ENCODE measurements at places on chromosomes 3 and 15.

DNA sequence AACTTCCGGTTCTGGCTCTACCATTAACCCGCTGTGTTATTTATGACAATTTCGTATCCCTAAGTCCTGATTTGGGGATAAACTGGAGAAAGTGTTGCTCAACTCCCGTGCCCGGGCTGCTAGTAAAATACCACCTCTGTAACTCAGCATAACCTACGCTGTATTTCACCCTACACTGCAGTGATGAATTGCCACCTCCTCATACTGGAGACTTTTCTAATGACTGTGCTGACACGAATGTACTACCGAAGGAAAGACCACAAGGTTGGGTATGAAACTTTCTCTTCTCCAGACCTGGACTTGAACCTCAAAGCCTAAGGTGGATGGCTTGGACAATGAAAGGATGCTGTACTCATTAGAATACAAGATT lies 16.5 kb downstream of the SLC51A start:
- DNase-seq = no peak

GRCh38 chr15:32679298-32679690 lies 37.8 kb downstream of the SCG5 start:
- no peak for DNase-seq

- no peak for DNase-seq
These were observed at the start of gene GCSAM for GRCh38 chr3:112132975-112133448. TSS of gene GCSAM (minus strand) at chr3:112133248. CDS start at chr3:112133120, 128 bp downstream.

DNA sequence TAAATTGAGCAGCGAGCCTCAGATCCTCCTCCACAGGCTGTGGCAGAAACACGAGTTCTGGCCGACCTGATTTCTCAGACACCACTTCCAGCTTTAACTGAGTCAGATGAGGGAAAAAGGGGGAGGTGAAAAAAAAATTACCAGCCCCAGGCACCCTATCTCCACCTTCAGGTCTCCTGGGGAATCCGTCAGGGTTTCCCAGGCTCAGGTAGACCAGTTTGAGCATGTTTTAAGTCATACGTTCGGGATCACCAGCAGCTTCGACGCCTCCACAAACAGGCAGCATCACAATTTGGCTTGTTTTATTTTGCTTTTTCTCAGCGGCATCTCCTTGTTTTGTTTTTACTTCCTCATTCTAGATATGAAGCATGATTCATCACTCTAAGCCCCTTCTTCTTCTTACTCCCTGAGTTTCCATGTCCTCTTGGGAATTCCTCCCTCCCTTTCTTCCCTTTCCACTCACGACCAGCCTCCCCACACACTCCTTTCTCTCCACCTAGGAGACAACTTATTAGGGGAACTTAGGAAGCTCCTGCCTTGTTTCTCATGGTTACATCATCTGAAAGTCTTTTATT lies 190.1 kb downstream of the ZNF621 start:
- DNase-seq = no peak

- no peak for DNase-seq
These were observed 9.8 kb downstream of the SMAD6 start for GRCh38 chr15:66711862-66712261.

DNA sequence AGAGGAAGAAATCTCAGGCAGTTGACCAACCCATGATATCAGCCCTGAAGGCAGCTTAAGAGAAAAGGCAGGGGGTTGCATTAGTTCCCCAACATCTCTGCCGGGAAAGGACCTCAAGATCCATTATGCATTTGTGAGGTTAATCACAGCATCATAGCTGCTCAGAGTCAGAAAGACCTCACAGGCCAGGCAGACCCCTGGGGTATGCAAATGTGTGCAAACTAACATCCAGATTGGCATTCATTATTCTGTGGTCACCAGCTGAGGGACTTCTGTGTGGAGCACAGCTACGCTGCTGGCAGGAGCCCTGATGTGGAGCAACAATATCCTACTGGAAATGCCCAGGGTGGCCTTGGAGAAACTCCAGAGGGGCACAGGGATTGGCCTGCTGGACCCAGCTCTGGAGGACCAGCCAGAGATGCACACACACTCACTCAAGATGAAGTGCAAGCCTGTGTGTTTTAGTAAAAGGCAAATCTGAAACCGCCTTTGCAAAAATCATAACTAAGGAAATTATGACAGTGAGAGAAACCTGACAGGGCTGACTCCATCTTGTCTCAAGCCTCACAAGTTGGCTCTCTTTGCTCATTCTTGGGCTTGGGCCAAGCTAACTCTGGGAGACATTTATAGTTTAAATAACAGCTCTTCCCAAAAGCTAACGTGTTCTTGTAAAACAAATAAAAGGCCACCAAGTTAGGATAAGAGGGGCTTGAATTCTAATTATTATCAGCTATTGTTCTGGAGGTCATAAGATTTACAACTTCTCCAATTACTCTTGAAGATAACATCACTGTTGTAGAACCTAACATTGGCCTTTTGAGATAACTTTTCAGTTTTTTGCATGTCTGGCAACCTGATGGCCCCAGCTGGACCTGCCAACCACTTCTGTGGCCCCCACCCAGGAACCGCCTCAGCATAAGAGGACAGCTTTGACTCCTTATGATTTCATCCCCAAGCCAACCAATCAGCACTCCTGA lies 257.1 kb downstream of the UACA start:
- no peak for DNase-seq

GRCh38 chr3:14397531-14397930 lies 4.9 kb upstream of the SLC6A6 start:
- DNase-seq = no peak

- no peak for DNase-seq
These were observed 91.1 kb upstream of the LRRN1 start for GRCh38 chr3:3707858-3708768.

DNA sequence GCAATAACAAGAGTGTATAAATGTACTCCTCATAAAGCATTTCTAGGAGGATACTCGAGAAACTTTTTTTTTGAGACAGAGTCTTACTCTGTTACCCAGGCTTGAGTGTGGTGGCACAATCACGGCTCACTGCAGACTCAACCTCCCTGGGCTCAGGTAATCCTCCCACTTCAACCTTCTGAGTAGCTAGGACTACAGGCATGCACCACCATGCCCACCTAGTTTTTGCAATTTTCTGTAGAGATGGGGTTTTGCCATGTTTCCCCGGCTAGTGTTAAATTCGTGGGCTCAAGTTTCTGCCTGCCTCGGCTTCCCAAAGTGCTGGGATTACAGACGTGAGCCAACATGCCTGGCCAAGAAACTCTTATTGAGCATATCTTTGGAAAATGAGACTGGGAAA lies 59.1 kb upstream of the PHLDB2 start:
- no peak for DNase-seq

GRCh38 chr3:192851821-192852372 lies 65.8 kb downstream of the MB21D2 start:
- DNase-seq = no peak

GRCh38 chr3:177470197-177470941 lies 273.1 kb upstream of the TBL1XR1 start:
- DNase-seq = no peak

GRCh38 chr3:191549357-191549756 lies 88.4 kb downstream of the PYDC2 start:
- no peak for DNase-seq

GRCh38 chr3:55185380-55185779 lies 257.5 kb upstream of the LRTM1 start:
- DNase-seq = no peak

DNA sequence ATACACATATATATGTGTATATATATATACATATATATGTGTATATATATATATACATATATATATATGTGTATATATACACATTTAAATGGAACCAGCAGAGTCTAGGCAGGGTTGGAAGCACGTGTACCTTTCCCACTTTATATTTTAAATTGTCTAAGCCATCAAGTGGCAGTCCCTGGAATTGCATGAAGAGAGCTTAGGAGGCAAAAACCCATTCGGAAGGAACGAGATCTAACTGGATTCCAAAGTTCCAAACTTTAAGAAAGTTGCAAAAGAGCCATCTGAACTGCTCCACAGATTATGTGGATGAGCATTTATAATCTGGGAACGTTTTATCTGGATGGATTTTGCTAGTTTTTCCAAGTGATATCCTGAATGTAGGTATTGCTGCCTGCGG lies 186.5 kb downstream of the FOXP1 start:
- DNase-seq = peak; percentile 7

GRCh38 chr3:153103406-153103945 lies 58.5 kb upstream of the RAP2B start:
- no peak for DNase-seq

GRCh38 chr3:113654310-113654709 lies 42.1 kb downstream of the USF3 start:
- DNase-seq = no peak

- DNase-seq = no peak
These were observed 55.8 kb downstream of the LSM3 start for GRCh38 chr3:14234251-14235002.

DNA sequence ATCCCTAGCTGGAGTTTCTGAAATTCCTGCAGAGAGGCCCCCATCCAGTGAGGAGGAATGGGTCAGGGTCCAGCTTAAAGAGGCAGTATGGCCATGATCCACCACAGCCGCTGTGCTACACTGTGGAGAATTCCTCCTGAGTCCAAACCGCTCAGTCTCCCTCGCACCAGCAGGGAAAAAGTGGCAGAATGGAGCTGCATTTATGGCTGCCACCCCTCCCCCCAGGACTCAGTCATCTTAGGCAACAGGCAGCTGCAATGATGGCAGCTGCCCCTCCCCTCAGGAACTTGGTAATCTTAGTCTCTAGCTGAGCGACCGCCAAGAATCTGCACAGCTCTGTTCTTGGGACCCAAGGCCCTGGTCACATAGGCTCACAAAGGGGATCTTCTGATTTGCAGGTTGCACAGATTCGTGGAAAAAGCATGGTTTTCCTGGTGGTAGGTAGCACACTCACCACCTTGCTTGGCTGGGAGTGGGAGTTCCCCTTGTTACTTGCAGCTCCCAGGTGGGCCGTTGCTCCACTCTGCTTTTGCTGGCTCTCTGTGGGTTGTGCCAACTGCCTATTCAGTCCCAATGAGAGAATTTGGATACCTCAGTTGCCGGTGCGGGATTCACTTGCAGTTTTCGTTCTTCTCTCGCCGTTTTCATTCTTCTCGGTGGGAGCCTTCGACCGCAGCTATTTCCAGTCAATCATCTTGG lies 204.1 kb downstream of the STXBP5L start:
- DNase-seq = no peak

DNA sequence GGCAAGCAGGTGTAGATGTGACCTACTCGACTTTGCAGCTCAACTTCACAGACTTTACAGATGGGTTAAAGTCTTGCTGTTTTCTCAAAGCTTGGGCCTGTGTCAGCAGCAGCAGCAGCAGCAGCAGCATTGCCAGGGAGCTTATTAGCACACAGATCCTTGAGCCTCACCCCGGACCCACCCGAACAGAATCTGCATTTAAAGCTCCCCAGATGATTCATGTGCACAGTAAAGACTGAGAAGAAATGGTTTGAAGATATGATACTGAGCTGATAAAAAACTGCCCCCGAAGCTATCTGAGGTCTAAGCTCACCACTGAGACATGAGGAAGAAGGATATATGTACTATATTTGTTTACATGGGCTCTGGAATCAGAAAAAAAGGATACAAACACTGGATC lies 231.7 kb downstream of the ARPP21 start:
- DNase-seq = no peak

GRCh38 chr15:46317029-46317428 lies 682.2 kb downstream of the SQOR start:
- no peak for DNase-seq

DNA sequence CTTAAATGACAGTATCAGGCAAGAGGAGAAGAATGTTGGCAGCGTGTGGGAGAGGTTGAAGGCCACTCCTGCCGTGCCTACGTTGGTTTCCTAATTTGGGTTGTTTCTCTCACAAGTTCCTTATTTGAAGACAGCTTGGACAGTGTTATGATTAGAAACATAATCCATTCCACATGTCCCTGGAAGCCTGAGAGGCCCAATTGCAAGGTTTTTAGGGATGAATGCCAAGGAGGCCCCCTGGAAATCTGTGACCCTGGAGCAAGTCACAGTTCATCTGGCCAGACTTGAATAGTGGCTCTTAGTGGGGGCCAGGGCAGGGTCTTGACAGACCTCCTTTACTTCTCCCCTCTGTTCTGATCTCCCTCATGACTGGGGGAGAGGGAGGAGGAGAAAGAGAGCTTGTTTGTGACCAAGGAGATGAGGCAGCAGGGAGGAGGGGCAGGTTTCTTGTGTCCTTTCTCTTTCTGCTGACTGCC lies 584.4 kb upstream of the TBL1XR1 start:
- no peak for DNase-seq

DNA sequence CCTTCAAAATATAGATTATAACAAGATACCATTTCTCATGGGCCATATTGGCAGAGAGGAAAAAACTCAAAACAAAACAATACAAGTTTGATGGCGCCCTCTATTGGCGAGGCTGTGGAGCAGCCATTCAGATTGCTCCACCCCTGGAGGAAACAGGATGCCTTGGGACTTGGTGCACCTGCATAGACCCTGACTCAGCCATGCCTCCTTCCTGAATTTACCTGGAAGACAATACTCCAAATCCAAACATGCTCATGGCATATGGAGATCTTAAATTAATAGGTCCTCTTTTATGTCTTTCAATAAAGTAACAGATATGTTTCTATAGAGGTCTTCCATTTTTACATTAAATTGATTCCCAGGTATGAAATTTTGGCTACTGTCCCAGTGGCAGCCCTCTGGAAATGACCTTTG lies 90.0 kb downstream of the APBA2 start:
- DNase-seq = no peak

GRCh38 chr3:13077431-13078162 lies 4.4 kb upstream of the IQSEC1 start:
- DNase-seq = no peak

- DNase-seq = no peak
These were observed 37.4 kb downstream of the TXNRD3 start for GRCh38 chr3:126617571-126617970.

- no peak for DNase-seq
These were observed 6.3 kb downstream of the FAM81A start for GRCh38 chr15:59444081-59444835.

GRCh38 chr15:69164807-69165636 lies 4.6 kb downstream of the GLCE start:
- no peak for DNase-seq

DNA sequence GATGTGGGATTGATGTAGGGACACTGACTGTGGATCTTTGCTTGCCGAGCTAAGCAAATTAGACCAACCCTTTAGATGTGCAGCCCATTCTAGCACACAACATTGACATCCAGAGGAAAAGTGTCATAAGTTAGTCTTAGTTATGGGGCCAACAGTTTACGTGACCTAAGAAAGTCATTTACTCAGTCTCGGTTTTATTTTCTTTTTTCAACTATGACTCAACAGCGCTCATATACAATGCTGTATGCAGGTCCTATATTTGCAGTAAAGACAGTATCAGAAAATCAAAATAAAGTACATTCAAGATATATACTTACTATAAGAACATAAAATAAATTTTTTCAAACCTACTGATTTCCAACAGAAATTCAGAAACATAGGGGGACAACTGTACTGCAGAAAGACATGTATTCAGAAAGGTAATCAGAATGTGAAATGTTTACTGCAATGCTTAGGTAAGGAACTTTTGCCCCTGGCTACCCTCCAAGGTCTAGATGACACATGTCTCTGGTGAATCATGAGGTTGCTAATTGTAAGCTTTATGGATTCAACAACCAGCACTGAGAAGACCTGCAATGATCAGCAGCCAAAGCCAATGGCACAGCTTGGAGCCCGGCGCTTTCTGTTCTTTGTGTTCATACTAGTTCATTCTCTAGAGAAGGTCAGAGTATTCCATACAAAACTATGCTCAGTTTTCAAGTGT lies 317.5 kb upstream of the CNTN6 start:
- DNase-seq = no peak
